ENCODE measurements at places on chromosomes 2 and 18.
A peak's percentile ranks its signal among the peaks of the same experiment; 100 is the strongest.

- DNase-seq: no peak
Observed at GRCh38 chr2:96928277-96928781, 58.1 kb downstream of the FAM178B start.

GRCh38 chr2:61707984-61708852 is 145.6 kb downstream of the FAM161A start:
- peak; percentile 10 for DNase-seq

GRCh38 chr2:5991305-5991968 is 299.3 kb downstream of the SOX11 start:
- DNase-seq: no peak

- DNase-seq: no peak
Observed at GRCh38 chr2:102114290-102114721, 28.2 kb upstream of the IL1R1 start.

DNA sequence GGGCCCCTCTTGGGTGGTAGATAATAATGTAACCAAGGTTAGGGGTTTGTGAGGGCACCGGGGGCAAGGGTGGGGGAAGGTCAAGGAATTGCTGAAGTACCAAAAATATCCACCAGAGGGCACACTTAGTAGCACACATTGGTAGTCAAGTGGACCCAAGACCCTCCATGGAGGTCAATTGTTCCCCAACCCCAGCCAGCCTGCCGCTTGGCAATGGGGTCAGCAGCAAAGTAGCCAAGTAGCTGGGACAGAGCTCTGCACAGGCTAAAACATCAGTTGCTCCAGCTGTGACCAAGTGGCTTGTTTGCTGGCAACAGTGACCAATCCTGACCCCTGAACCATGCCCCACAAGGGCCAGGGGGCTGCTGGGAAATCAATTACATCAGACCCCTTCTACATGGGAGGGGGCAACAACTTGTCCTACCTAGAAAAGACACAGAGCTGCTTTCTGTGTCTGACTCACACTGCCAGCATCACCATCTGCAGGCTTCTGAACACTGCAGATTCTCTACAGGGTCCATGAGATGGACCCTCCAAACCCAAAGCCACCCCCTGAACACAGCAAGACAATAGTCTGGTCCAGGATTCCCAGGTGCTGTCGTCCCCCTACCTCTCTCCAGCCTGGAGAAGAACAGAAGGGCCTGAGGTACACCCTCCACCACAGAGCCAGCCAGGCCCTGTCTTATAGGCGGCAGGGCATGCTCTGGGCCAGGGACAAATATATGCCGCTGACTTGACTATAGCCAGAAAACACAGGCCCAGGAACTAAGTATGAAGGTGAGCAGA is 76.0 kb downstream of the EMX1 start:
- no peak for DNase-seq

DNA sequence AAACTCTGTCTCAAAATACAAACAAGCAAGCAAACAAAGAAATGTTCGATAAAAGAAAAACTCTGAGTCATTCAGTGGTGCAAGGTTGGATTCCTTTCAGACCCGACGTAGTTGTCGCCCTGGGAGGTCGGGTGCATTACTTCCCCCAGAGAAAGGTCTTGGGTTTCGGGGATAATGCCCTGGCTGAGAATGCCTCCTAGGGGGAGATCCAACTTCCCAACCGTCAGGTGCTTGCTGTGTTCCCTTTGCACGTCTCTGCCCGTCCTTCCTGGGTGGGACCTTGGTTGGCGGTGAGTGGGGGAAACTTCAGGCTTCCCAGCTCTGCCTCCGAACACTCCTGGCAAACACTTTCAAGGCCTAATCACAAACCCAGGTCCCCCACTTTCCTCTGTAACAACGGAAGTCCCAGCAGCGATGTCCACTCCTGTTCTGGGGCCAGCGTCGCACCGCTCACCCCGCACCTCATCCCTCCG is 609 bp downstream of the TPGS2 start:
- no peak for DNase-seq

- DNase-seq: no peak
Observed at GRCh38 chr2:52512760-52513159, 1254.8 kb upstream of the CHAC2 start.

GRCh38 chr2:96233880-96234316 is 25.3 kb upstream of the STARD7 start:
- DNase-seq: no peak

DNA sequence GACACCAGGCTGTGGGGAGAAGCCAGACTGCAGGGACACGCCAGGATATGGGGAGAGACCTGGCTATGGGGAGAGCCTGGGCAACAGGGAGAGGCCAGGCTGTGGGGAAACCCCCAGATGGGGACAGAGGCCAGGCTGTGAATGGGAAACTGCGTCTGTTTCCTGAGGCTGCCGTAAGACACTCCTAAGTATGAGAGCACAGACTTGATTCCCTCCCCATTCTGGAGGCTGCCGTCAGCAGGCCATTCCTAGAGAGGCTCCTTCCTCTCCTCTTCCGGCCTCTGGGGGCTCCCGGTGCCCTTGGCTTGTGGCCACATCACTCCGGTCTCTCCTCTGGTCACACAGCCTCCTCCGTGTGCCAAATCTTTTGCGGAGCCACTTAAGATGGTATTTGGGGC is 32.3 kb downstream of the ADI1 start:
- DNase-seq: no peak

- no peak for DNase-seq
Observed at GRCh38 chr2:28745876-28746275, 5.8 kb upstream of the PPP1CB start.

- no peak for DNase-seq
Observed at GRCh38 chr2:171858397-171858958, 35.6 kb downstream of the SLC25A12 start.

GRCh38 chr2:205660521-205661124 is 21.7 kb upstream of the NRP2 start:
- DNase-seq: peak; percentile 82

GRCh38 chr2:32697156-32697555 is 69.3 kb downstream of the TTC27 start:
- DNase-seq: no peak

All from HFF-Myc (cell line).